COR-L47 (cell line): ENCODE measurements at places on chromosomes 5 and 9.

GRCh38 chr5:77641397-77641943 lies 3.0 kb upstream of the OTP start:
- no peak for DNase-seq

DNA sequence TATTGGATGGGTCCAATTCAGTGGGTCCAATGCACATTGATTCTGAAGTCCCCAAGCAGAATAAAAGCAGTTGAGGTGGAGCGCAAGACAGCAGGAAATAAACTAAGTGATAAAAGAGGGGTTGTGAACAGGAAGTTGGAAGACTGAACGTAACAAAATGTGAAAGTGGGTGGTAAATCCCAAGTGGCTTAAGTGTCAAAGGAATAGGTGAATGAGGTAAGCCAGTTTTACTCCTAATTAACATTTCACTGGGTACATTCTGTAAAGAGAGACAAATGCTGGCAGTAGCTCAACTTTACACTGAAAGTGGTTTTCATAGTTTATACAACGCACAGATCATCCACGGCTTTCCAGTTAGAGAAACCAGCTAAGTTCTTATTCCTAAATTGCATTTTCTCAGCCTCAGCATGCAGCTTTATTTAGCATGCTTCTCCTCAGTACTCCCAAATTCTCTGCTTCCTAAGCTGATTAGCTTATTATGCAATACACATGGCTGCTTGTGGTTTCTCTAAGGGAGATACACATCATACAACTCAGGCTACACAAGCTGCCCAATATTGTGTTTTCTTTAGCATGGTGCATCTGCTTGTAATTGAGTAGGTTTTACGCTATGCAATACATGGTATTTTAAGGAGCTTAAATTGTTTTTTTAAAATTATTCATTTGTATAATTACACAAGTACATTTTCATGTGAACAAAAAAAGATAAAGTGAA lies 34.2 kb upstream of the HSD17B4 start:
- DNase-seq, result no peak

- no peak for DNase-seq
These were observed 426.3 kb upstream of the MEF2C start for GRCh38 chr5:89309268-89309667.

DNA sequence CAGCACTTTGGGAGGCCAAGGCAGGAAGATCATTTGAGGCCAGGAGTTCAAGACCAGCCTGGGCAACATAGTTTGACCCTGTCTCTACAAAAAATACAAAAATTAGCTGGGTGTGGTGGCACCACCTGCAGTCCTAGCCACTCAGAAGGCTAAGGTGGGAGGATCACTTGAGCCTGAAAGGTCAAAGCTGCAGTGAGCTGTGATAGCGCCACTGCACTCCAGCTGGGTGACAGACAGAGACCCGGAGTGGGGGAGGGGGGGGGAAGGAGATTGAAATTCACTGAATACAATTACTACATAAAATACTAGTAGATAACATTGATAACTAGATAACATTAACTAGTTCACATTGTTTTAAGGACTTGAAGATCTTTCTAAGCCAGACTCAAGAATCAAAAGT lies 345.6 kb downstream of the BNC2 start:
- no peak for DNase-seq

DNA sequence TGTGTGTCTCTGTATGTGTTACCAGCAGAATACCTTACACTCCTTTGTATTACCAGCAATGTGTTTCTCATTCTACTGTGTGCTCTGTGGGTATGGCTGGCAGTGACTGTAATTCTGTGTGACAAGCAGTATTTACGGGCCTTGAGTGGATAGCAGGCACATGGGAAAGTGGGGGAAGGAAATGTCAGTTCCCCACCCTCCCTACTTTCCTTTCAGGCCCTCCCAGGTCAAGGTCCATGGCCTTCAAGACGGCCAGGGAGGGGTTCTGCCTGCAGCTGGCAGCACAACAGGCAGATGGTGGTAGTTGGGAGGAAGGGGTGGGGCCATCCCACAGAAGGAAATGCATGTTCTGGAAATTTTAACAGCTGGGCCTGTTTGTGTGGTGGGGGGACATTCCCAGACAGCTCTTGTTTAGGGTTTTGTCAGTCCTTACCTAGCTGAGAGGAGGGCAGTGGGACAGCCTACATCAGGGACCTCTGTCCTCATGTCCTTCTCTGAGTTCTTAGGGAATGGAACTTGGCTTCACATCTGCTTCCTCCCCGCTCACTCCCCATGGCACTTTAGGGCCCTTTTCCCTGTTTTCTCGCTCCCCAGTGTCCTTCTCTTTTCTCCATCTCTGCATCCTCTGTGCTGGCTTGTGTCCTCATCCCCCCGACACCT lies 14.6 kb upstream of the TNIP1 start:
- no peak for DNase-seq

DNA sequence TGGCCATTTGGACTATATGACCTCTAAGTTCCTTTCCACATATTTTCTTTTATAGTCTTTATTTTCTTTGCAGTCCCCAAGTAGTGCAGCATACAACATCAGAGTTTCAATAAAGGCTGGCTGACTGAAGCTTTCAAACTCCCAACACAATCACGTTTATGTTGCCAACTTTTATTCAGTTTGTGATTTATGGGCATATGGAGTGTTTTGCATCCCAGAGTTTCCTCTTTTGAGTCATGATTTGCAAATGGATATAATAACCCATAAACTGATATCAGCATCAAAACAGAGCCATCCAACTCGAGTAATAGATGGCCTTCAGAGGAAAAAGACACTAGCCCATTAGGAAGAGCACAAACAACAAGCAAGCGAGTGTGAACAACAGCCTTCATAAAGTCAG lies 414.0 kb downstream of the ELAVL2 start:
- no peak for DNase-seq

GRCh38 chr5:96329289-96329688 lies 103.8 kb downstream of the PCSK1 start:
- DNase-seq, result no peak

- no peak for DNase-seq
These were observed 197.6 kb upstream of the RASA1 start for GRCh38 chr5:87069974-87070608.

DNA sequence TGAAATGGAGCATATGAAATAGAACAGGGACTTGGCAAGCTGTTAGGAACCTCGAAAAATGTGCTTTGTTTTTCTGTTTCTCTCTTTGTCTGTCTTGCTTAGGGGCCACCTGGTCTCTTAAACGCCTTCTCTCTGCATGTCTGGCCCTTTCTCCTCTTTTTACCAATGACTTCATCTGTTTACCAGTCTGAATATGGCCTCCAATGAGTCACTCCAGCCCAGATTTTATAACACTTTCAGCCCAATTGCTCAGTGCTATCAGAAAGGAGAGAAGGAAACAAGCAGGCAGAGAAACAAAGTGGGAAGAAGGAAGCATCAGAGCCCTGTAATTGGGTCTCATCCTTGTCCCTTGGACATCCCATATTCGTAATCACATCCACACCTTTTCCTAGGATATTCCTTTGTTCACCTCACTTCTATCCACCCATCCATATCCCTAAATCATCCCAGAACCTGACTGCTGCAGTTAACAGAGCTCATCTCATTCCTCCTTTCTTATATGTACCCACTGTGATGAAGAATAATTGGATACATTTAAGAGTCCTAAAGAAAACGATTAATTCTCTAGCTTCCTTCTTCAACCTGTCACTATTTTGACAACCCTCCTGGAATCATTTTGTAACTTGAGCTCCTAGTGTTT lies 151.8 kb upstream of the GPR151 start:
- DNase-seq, result peak; percentile 33
